ENCODE measurements at places on chromosomes 2 and 18.
A peak's percentile ranks its signal among the peaks of the same experiment; 100 is the strongest.

GRCh38 chr2:12465631-12466135 lies 251.1 kb upstream of the TRIB2 start:
- no peak for DNase-seq

GRCh38 chr2:59389240-59389639 lies 1148.1 kb upstream of the FANCL start:
- no peak for DNase-seq

GRCh38 chr2:148979919-148980277 lies 58.6 kb upstream of the LYPD6B start:
- DNase-seq = no peak

DNA sequence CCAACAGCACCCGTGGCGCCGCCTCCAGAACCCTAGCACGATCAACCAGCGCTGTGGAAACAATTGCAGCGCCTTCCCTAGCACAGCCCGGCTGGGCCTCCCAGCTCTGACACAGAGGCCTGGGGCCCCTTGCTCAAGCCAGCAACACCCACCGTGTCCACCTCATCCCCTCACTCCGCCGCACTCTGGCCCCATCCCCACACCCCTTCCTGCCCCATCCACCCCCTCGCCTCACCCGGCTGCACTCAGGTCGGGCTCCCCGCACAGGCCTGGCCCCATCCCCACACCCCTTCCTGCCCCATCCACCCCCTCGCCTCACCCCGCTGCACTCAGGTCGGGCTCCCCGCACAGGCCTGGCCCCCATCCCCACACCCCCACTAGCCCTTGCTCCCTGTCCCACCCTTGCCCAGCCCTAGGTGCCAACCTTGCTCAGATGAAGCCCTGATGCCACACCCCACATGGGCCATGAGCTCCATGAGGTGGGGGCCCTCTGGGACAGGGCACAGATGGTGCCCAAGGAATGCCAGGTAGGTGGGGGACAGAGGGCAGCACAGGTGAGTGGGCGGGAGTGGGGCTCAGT lies 28.7 kb downstream of the KIF1A start:
- no peak for DNase-seq

DNA sequence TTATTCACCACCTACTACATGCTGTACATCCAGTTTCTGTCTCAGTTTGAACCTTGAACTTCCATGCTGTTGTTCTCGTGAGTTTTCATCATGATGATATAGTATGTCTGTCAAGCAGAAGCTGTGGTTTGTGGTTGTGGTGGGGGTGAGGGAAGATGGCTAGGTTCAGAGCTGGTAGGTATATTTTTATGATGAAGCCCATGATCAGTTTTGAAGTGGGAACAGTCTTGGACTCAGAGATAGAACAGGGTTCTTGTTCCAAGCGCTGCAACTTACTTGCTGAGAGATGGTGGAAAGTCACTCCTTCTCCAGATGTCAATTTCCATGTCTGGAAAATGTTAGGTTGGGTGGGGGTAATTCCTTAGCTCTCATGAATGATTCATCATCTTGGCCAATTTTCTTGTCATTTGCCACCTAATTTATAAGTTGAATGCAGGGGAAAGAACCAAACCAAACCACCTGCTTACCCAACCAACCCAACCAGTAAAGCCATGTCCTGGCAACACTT lies 21.6 kb downstream of the PMAIP1 start:
- DNase-seq = no peak

- no peak for DNase-seq
Measured at GRCh38 chr2:69589973-69590652, 53.4 kb downstream of the AAK1 start.

- no peak for DNase-seq
Measured at GRCh38 chr2:24399434-24400206, 39.3 kb upstream of the ITSN2 start.

DNA sequence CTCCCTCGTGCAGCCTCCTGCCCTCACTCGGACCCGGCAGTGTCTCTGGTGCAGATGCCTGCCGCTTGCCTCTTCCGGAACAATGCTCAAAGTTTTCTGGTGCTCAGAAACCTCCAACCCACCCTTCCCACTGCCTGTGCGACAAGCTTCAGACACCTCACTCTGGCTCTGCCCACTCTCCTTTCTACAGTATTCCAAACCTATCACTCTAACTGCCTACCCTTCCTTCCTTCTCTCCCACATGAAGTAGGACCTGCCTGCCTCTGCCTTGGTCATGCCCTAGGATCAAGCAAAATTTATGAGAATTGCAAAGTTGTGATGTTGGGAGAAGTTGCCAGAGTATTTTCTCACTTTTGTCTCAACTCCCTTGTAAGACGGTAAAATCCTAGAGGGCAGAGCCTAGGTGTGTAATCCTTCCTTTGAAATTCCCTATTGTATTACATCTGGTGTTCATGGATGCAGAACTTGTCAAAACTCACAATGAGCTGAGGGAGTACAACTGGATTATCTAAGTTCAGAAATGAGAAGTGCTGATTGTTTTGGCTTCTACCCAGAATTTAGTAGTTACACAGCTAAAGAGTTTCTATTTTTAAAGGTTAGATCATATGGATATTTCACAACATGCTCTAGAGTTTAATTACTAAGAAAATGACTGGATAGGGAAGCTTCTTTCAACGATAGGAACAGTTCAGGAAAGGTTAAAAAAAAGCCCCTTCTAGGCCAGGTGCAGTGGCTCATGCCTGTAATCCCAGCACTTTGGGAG lies 7.2 kb downstream of the NPC1 start:
- no peak for DNase-seq

- no peak for DNase-seq
Measured at GRCh38 chr2:223846515-223846914, 9.1 kb upstream of the AP1S3 start.

GRCh38 chr2:102336502-102336945 lies 19.1 kb upstream of the IL18R1 start:
- no peak for DNase-seq

DNA sequence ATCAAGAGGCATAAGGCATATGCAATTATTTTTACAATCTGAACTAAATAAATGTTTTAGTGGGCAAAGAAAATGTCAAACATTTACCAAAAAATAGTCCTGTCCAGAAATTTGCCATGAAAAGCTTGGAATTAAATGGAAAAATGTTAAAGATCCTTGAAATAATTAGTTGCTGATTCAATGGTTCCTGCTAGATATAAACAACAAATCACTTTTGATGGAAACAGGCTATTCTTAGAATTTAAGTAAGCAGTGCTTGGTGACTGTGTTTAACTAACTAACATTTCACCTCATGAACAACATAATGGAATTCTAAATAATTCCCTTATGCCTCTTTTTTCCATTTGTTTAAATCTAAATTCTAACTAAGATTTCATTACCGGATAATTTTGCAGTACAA lies 3.9 kb downstream of the RND3 start:
- DNase-seq = no peak

DNA sequence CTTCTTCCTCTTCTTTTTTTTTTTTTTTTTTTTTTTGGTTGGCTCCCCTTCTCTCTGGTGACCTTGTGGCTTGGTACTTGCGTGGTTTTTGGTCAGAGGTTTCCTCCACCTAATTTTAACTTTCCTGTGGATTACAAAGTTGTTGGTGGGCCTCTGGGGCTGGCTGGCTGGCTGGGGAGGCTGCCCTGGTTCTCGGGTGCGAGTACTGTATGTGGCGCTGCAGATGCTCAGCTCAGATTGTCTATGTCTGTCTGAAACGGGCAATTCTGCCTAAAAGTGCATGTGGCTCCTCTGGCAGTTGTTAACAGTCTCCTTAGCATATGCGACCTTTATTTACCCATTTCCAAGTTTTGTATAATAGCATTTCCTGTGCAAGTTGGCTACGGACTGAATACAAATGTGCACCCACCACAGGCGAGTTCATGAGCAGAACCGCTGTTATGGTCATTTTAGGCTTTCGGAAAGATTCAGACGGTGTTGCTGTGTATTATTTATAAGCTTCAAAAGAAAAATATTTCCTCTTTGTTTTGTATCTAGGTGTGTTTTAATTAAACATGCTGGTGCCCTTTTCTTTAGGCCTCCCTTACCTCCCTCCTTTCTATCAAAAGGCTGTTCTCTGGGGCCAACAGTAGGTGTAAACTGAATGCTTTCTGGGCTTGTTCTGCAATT lies 4.4 kb downstream of the TBR1 start:
- DNase-seq = no peak

DNA sequence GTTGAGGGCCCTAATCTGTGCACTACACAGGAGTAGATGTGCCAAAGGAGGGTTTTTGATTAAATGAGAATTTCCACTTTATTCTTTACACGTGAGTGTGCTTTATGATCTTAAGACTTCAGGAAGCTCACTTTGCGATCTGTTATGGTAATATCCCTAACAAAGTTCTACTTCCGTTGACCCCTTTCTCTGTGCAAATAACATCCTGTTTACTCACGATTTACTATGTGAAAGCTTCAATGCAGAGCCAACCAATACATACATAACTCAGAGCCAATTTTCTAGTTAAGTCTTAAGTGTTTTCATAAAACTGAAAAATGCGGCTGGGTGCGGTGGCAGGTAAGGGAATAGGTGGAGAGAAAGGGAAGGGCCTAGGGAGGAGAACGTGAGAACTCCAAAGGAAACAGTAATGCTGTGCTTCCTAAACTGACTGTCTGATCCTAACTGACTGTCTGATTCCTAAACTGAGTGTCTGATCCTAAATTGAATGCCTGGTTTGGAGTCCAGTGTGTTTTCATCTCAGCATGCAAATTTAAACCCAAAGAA lies 87.6 kb downstream of the PLCL1 start:
- no peak for DNase-seq

DNA sequence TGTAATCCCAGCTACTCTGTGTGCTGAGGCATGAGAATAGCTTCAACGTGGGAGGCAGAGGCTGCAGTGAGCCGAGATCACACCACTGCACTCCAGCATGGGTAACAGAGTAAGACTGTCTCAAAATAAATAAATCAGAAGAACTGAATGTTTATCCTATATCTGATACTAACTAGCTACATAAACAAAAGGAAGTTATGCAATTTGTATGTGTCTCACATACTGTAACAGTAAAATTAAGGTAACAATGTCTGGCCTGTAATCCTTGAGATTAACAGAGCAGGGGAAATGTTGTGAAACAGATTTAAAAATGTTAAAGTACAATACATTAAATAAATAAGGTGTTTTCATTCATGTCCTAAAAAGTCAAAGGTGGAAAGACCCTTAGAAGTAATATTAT lies 150.8 kb downstream of the MEMO1 start:
- DNase-seq = no peak

GRCh38 chr18:59272221-59272888 lies 899 bp downstream of the RAX start:
- no peak for DNase-seq

DNA sequence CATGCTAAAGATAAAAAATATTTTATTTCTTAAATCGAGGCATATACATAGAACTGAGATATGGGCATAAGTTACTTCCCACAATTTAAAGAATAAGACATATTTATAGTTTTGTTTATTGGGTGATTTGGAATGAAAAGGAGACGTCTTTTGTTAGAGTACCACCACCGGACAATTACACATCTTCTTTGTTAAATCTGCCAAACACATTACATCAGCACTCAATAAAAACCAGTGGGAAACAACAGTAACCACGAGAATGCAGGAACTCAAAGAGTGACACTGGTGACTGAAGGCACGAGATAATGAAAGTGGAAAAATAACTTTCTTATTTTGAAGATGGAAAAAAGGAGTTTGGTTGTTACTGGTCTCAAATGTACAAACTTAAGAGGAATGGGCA lies 92.6 kb upstream of the TFCP2L1 start:
- no peak for DNase-seq

- DNase-seq = no peak
Measured at GRCh38 chr2:29273004-29273684, 157.9 kb downstream of the CLIP4 start.

DNA sequence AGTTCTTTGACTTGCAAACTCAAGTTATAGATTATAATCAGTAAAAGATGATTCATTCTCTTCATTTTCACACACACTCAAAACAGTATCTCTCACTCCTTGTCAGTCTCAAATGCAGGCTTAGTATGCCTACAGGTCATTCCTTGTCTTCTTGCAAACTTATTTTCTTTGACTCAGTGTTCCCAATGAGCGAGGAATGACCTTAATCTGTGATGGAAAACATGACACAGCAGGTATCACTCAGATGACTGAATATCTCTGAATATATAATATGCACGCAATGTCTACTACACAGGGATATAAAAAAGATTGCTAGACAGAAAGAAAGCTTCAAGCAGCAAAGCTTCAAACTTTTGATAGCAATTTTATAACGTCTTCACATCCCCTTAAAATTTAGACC lies 127.8 kb upstream of the RGPD4 start:
- no peak for DNase-seq

GRCh38 chr2:145408980-145409379 lies 889.1 kb upstream of the ZEB2 start:
- DNase-seq = no peak

DNA sequence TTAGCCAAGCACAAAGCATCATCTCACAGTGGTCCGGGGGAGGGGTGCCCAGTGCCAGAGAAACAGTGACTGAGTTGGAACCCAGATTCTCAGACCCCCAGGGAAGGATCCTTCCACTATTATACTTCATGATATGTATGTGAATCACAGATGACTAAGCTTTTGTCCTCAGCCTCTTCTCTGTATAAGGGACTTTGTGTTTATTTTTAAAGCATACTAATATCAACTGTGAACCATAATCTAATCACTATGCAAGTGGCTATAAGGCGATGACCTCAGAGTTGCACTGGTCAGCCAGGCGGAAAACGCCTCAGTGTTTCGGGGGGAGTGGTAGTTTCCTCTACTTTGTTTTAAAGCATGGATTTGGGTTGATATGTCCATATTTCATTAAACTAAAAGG lies 160.4 kb upstream of the TMEM200C start:
- no peak for DNase-seq

DNA sequence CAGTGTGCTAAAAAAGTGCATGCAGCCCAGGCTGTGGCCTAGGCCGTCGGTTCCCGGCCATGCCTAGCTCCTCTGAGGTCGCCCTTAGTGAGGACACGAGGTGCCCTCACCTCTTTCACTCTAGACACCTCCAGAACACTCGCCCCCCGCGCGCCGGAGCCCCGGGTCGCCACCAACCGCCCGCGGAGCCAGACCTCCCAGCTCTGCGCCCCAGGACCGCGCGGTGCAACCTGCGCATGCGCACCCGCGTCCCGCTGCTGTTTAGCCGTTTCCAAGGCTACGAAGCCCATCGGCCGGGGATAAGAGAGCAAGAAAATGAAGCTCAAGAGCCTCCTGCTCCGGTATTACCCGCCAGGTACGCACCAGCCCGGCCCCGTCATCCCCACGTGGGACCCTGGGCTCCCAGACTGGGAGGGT lies at the start of gene DAW1:
Gene DAW1 (plus strand): TSS at position 257 of the 417 bp plus-strand sequence. CDS start 59 bp downstream, at position 316.
- peak; percentile 45 for DNase-seq

GRCh38 chr2:166984797-166985196 lies 96.5 kb downstream of the XIRP2 start:
- DNase-seq = no peak

- no peak for DNase-seq
Measured at GRCh38 chr2:110860630-110861029, 128.3 kb downstream of the ACOXL start.

- no peak for DNase-seq
Measured at GRCh38 chr18:67428805-67429204, 87.7 kb downstream of the DSEL start.

DNA sequence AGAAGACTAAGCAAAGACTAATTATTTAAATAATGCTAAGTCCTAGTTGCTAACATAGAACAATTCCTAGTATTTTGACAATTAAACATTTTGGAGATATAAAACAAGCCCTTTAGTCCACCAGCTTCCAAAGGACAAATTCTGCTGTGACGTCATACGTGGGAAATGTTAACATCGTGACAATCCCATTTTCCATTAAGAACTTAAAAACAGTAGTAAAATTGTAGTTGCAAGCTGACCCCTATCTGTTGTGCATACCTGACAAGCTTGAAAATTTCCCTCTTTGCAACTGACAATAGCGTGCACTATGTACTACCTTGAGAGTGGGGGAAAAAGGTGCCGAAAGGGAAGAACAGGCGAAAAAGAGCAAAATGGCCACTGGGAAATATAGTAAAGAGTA lies 279.8 kb downstream of the ZNF521 start:
- DNase-seq = no peak
